ENCODE measurements at places on chromosomes 6 and 20. TPM values are rescaled to one million over a fixed set of nuclear protein-coding genes. Genes with fewer than 3 reads are reported as not detected.

Gene DEFB118
- not detected for total RNA-seq

Gene NKX2-4
- total RNA-seq, result not detected

DNA sequence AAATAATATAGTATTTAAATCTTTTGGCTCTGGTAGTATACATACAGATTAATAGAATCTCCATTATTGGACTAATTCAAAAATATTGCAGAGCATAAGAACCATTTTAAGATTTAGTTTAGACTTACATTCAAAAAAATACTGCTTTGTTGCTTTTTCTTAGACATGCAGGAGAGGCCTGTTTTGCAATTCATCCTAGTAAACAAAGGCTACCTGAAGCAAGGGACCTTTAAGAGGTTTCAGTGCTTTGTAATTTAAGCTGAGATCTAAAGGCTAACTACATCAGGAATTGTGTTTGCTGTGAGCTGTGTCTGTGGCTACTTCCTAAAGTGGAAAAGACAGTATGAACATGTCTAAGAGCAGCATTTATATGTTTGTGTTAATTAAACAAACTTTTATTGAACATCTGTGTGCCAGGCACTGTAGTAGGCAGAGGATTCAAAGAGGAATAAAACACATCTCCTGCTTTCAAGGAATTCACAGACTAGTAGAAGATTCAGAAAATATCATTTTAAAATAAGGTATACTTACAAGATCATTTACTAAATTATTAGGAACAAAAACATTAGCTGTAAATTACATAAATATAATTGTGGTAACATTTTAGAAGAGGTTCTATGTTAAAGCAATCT is 29.1 kb upstream of the CALHM6 start:
- no peak for DNase-seq

DNA sequence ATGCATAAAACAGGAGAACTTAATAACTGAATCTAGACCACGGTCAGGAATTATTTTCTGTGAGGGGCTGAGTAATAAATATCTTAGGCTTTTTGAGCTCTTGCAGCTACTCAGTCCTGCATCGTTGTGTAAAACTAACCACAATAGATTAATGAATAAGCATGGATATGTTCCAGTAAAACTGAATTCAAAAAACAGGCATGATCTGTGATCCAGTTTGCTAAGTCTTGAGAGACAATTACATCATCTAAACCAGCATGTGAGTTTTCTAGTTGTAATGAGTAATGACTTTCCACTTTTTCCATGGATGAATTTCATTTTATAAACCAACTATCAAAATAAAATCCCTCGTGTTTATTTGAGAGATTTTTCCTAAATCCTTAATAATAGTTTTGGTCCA is 336.8 kb downstream of the RFPL4B start:
- no peak for DNase-seq

DNA sequence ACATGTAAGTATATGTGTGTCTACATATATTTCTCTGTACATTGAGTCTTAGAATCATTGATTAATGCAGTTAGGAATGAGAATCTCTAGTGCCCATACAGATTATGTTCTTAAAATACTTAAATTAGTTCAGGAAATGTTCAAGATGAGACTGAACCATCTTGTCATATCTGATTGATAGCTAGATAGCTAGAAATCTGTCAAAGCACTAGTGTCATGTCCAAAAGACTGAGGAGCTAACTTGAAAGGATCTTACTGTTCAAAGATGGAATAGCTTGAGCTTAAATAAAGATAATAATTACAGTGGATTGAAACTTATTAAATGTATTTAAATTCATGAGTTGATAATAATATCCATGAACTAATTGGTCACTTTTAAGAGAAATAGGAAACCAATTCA is 191.7 kb upstream of the TCF21 start:
- DNase-seq, result no peak

Gene ASF1A
- 64.6 TPM for total RNA-seq

Gene OR2H1
- not detected for total RNA-seq

GRCh38 chr6:16028966-16029365 is 99.9 kb upstream of the MYLIP start:
- DNase-seq, result no peak

DNA sequence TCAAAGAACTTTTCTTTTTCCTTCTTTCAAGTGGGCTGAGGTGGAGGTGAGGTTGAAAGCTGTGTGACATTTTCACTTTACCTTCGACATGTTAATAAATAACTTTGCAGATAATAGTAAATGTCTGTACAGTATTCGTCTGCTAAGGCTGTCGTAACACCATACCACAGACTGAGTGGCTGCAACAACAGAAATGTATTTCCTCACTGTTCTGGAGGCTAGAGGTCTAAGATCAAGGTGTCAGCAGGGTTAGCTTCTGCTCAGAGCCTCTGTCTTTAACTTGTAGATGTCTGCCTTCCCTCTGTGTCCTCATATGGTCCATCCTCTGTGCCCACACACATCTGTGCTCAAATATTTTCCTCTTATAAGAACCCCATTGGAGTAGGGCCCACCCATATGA is 14.9 kb downstream of the PHACTR2 start:
- no peak for DNase-seq

- no peak for DNase-seq
These were observed 13.3 kb upstream of the NHSL1 start for GRCh38 chr6:138512609-138513008.

- no peak for DNase-seq
These were observed 496.8 kb upstream of the CITED2 start for GRCh38 chr6:139871165-139871710.

DNA sequence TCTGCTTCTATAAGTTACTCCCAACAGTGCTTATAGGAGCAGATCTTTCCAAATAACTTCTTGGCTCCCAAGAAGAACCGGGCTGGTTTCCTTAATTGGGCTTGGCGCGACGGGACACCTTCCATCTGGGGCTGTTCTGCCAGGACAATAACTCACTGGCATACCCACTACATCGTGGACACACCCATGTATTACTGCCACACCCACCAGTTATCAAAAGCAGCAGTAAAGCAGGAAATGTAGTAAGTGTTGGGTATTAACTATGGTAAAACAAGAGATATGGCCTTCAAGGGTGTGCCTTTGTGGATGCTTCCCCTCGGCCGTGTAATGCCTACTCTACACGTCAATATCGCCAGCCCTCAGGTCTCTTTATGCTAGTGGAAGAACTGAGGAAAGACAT is 24.7 kb downstream of the CNKSR3 start:
- no peak for DNase-seq

GRCh38 chr20:58869662-58870227 is 17.2 kb downstream of the GNAS start:
- DNase-seq, result no peak

GRCh38 chr6:44701038-44701636 is 313.6 kb downstream of the CDC5L start:
- no peak for DNase-seq

Data from activated naive CD8-positive, alpha-beta T cell treated with anti-CD3 and anti-CD28 coated beads, Interleukin-2, amount 10 ng/mL, durations not matched to agents 7 days and 5 days (primary cell).